C1 segment of cervical spinal cord (tissue), 14 donors: ENCODE measurements at places on chromosomes 13 and 19.

- no peak for DNase-seq
Observed at GRCh38 chr19:54515156-54515555, 12.5 kb downstream of the LAIR2 start.

DNA sequence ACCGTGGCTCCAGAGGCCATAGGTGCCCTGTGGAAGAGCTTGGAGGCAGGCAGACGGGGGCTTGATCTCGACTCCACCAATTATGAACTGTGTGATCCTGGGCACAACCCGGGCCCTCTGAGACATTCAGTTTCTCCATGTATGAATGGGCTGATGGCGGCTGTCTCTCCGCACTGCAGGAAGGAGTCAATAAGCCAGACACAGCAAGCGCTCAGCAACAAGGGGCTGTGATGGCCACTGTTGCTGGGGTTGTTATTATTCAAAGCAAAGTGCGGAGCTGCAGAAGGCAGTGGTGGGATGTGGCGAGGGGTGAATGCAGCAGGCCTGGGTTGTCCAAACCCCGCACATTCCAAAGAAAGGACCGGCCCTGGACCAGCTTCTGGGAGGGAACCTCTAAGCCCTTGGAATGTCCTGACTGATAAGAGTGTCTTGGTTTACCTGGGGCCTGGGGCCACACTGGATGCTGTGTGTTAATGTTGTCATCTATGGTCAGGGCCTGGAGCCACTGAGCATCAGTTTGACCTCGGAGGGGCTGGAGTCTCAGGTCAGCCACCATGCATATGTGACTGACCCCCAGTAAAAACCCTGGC is 8.3 kb downstream of the TMEM143 start:
- no peak for DNase-seq

- DNase-seq = no peak
Observed at GRCh38 chr13:69935043-69935442, 172.6 kb upstream of the ATXN8OS start.

DNA sequence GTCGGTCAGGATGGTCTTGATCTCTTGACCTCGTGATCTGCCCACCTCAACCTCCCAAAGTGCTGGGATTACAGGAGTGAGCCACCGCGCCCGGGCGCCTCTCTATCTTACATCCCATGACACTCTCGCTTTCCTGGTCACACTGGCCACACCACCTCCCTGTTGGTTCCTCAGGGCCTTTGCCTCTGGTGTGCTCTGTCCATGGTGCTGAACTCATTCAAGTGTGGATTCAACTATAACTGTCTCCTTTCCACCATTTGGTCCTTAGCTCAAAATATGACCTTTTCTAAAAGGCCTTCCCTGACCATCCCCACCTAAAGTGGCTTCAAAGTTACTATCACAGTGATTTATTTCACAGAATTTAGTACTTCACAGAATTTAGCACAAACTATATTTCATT is 3.7 kb upstream of the SMIM17 start:
- no peak for DNase-seq
